ENCODE measurements at places on chromosomes 2 and 18.

DNA sequence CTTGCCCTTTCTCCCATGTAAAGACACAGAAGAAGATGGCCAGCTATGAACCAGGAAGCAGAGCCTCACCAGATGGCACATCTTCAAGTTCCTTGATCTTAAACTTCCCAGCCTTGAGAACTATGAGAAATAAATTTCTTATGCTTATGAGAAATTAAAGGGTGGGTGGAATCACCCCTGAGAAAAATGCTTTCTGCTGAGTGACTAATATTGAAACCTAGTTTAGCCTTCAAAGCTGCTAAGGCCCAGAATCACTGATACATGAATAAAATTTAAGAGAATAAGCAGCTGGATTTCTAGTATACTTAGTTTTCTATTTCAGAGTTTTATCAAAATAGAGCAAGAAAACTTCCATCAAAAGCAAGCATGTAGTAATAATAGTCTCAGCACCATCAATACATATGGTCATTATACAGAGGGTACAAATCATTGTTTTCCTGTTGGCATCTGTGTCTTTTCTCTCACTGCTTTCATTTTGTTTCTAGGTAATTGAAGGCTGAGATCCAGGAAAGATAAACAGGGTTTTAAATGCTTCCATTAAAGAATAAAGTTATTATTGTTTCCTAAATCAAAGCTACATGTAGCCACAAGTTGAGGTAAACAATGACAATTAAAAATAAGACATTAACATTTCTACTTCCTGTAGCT, 53.3 kb upstream of the COL5A2 start:
- no peak for DNase-seq

DNA sequence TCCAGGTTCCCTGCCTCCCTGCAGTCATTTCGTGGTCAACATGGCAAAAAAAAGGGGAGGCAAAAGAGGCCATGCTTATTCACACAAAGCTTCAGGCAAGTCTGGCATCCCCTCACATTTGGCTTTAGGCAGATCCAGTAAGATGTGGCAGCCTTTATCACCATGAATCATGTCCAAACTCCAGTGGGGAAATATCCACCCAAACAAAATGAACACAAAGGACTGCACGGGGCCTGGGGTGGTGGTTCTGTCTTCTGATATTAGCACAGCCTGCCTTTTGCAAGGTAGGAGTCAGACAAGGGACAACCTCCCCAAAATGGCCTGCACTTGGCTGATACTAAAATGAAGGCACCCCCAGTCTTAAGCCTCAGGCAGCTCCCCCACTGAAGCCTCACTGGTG, 129.9 kb downstream of the ZBTB7C start:
- DNase-seq = no peak

- DNase-seq = no peak
Measured at GRCh38 chr2:32379352-32379751, 22.5 kb downstream of the BIRC6 start.

GRCh38 chr18:45900623-45901022, 66.5 kb downstream of the EPG5 start:
- no peak for DNase-seq

DNA sequence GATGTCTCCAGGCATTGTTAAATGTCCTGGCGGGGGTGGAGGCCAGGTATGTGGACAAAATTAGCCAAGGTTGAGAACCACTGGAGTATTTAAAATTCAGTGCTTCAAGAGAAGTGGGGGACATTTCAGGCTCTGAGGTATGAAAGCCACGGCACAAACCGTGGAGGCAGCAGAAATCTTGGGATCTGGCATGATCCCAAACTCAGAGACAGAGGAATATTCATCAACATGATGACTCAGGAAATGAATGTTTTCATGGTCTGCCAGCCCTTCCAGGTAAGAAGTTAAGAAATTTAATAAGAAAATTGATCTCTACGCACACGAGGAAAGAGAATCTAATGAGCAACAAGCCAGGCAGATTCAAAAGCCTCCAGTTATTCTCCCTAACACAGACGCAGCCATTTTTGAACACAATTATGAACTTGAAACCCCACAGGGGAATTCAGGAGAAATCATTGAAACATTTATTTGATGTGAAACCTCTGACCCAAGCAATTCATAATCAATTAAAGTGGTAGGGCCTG, 11.3 kb upstream of the GRP start:
- DNase-seq = no peak

DNA sequence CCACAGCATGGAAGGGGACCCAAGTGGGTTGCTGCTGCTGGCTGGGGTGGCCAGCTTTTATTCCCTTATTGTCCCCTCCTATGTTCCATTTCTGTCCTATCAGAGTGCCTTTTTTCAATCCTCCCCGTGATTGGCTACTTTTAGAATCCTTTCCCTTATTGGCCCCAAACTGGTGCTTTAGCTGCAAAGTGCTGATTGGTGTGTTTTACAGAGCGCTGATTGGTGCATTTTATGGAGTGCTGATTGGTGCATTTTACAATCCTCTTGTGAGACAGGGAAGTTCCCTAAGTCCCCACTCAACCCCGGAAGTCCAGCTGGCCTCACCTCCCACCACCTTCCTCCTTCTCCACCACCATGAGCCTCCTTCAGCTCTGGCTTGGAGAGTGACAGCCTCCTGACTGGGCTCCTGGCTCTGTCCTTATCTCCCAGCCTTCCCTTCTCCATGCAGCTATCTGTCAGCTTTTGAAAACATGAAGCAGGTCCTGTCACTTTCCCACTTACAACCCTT, 20.7 kb upstream of the PLB1 start:
- no peak for DNase-seq

DNA sequence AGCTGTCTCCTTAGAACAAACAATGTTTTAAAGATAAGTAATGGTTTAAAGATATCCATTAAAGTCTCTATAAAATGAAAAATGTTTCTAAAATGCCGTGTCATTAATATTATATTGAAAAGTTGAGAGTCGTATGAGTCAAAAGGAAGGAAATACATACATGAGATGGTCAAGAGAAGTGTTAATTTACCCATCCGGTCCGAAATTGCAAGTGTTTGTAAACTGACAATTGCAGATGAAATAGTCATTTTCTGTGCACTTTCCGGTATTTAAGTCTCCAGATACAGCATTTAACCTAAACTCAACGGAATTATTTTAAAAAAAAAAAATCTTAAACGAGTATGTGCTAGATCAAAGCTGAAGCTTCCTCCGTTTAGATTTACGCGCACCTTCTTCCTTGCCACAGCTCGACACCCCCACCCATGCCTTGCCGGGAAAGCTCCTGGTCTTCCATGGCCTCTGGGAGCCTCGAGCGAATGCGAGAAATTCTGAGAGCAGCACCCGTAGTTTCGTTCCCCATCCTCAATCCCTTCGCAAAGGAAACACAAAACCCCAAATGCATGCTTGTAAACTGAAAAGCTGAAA, 1.8 kb downstream of the DSC3 start:
- no peak for DNase-seq

- no peak for DNase-seq
Measured at GRCh38 chr2:23751747-23752265, 175.1 kb downstream of the ATAD2B start.

GRCh38 chr2:98468621-98469236, 24.1 kb downstream of the INPP4A start:
- peak; percentile 41 for DNase-seq

DNA sequence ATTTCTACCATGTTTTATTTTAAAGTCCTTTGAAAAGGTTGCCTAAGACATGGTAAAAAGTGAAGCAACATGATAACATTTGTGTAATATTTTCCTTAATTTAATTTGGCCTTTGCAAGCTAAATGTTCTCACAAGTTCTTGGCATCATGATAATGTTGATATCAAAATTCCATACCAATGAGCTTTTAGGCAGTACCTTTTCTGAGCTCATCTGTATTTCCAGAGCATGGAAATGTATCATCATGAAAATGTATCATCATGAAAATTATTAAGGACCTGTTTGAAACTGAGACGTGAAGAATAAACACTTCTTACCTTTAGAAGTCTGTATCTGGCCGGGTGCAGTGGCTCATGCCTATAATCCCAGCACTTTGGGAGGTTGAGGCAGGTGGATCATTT, 73.8 kb downstream of the VWC2L start:
- no peak for DNase-seq

DNA sequence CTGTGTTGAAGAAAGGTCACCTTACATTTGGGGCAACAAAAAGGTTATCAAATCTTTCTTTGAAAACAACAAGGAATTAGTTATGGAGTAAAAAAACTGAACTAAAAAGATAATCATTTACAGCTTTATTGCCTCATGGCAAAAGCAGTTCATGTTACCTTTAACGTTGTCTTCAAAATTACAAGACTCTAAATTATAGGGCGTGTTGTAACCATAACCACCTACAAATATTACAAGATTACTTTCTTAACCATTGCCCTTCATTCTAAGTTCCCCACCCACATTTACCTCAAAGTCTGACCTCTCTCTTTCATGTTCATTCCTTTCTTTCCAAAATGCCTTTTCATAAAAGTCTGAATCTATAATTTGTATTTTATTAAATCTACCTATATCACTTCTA, 74.6 kb upstream of the LRATD1 start:
- DNase-seq = no peak

GRCh38 chr2:211545582-211545981, 989.2 kb downstream of the CPS1 start:
- DNase-seq = no peak

DNA sequence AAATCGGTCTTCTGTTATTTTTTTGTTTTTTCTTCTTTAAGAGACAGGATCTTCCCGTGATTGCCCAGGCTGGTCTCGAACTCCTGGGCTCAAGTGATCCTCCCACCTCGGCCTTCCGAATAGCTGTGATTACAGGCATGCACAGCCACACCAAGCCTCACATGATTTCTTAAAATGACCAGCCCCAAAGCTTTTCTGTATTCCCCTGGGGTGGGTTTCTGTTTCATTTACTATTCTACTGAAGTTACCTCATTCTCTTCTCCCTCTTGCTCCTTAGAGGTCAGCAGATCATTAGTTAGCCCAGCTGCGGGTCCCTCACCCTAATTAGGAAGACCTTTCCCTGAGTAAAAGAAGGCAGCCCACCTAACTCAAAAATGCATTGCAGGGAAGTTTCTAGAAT, 27.6 kb downstream of the SLC1A4 start:
- DNase-seq = no peak

- DNase-seq = no peak
Measured at GRCh38 chr18:58381676-58382411, 247.0 kb downstream of the ALPK2 start.

- peak; percentile 38 for DNase-seq
Measured at GRCh38 chr18:9612215-9612830, 2.0 kb downstream of the PPP4R1 start.

Data from renal pelvis (tissue), 12 donors.